ENCODE measurements at places on chromosomes 5 and 9. TPM values are rescaled to one million over a fixed set of nuclear protein-coding genes. Genes with fewer than 3 reads are reported as not detected.

PCA3 gene
- 0.81 TPM for total RNA-seq

- no peak for DNase-seq
Measured at GRCh38 chr5:53568871-53569270, 8.4 kb downstream of the NDUFS4 start.

- DNase-seq: no peak
Measured at GRCh38 chr5:90866333-90866732, 307.7 kb downstream of the ADGRV1 start.

MZB1 gene
- 3.9 TPM for total RNA-seq

HEXB gene
- total RNA-seq: 172 TPM

GRCh38 chr5:126133424-126133823 lies 289.8 kb upstream of the GRAMD2B start:
- DNase-seq: no peak

GRCh38 chr9:4984171-4984620 lies 876 bp upstream of the JAK2 start:
- no peak for DNase-seq

ZDHHC11B gene
- 5.9 TPM for total RNA-seq

DNA sequence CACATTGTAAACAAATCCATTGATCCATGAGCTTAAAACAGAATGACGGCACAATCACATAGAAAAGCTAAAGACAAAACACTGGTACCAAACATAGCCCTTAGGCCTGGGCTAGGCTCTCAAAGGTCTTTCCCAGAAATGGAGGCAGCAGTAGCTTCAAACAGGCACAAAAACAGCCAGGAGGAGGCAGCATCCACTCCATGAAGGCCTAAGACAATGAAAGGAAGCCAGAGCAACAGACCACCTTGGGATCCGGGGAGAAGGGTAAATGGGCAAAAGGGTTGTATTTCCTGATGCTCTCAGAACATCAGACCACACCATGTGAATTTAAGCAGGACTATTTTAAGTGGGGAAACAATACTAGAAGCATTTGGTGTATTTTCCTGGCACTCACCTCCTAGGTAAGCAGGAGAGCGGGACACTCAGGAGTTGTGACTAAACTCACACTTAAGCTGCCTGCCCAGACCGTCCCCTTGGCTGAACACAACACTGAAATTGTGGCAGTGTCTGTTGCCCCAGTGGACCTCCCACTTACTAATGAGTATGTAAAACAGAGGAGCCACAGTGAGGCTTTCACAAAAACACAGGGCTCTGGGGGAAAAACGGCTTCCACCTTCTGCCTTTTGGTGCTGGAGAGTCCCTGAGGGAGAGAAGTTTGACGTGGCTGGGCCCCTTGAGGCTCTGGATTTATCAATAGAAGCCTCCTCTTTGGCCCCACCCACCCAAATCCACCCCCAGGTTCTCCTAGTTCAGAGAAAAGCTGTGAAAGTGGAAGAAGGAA lies 11.9 kb downstream of the GNPDA1 start:
- DNase-seq: no peak

GRCh38 chr5:76408104-76408654 lies 5.1 kb downstream of the IQGAP2 start:
- no peak for DNase-seq

FCN2 gene
- total RNA-seq: not detected

TRPM3 gene
- 5.7 TPM for total RNA-seq

GRCh38 chr5:160837749-160838593 lies 14.0 kb downstream of the ATP10B start:
- DNase-seq: no peak

CDKN2B-AS1 gene
- total RNA-seq: 1.2 TPM

DNA sequence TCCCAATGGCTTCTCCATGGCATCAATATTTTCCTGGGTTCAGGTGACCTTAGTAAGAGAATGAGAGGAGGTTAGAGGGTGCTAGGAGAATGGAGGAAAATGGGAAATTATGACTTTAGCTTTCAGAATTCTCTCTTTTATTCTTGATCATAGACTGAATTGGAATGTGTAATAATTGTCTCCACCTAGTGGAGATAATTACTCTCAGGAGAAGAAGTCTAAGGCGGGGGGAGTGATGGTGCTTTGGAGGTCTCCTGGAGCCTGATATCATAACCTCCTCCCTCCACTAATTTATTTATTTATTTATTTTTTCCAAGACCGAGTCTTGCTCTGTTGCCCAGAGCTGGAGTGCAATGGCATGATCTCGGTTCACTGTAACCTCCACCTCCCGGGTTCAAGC lies 221.3 kb downstream of the GRIA1 start:
- DNase-seq: no peak

SEMA4D gene
- 24.7 TPM for total RNA-seq

OR1J2 gene
- total RNA-seq: not detected

DNA sequence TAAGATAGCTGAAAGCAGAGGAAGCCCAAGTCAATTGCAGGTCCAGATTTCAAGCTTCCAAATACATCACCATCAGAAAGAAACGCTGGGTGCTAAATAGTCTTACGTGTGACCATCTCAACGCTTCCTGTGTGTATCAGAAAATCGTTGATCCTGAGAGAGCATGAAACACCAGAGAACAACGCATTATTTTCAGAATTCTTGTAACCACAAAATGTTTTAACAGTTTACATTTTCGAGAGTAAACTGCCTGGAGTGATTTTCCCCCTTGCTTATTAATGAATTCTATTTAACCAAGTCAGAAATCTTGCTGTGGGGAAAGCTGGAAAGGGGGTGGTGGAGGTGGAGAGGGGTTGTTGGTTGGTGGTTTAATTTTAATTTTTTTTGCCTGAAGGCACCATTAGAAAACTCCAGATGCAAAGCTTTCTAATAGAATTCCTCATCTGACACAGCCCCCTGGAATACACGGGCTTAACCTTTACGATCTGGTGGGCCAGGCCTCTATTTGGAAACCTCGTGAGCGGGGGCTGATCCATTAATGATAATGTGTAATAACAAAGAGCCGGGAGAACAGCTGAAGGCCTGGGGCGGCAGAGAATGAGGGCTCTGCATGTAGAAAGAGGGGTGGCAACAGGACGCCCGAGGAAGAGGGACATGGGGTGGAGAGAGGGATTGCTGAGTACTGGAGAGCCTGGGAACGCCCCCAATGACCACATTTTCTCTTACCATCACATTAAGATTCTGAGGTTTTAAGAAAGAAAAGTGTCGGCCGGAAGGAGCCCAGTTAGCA lies 124.5 kb upstream of the NFIB start:
- DNase-seq: no peak

DNA sequence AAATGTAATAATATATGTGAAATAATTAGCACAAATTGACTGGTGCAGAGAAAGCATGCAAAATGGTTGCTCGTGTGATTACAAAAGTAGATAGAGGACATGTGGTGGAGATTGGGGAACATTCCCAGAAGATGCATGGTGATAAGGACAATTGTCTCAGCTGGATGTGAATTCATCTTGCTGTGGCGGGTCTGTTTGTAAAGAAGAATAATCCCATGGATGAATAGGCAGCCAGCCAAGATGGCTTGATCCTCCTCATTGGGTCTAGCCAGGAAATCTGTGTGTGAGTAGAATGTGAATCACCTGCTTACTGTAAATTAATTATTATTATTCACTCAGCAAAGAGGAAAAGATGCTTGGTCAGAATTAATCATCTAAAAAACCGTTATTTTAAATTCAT lies 12.6 kb upstream of the DPYSL3 start:
- DNase-seq: no peak

SLC36A2 gene
- not detected for total RNA-seq

DNA sequence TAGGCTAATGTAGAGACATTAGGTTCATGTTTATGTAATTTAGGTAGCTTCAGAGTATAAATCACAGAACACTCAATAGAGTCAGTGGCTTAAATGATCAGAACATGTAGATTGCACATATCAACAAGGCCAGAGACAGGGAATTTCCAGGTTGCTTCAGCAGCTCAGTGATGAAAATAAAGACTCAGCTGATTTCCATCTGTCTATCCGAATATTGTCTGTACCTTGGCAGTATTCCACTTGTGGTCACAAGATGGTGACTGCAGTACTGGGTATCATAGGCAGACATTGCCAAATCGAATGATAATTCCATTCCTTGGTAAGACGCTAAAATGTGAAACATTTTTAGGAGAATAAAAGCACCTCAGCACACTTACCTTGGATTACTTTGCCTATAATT lies 702.2 kb downstream of the MAT2B start:
- no peak for DNase-seq

GRCh38 chr5:150120617-150121447 lies 34.5 kb upstream of the CSF1R start:
- DNase-seq: peak; percentile 55

- DNase-seq: no peak
Measured at GRCh38 chr9:108416324-108416723, 439.5 kb downstream of the ACTL7B start.

- no peak for DNase-seq
Measured at GRCh38 chr9:78101247-78101646, 69.6 kb upstream of the GNAQ start.

- no peak for DNase-seq
Measured at GRCh38 chr5:13566871-13567339, 377.6 kb downstream of the DNAH5 start.

IL3 gene
- total RNA-seq: not detected

DNA sequence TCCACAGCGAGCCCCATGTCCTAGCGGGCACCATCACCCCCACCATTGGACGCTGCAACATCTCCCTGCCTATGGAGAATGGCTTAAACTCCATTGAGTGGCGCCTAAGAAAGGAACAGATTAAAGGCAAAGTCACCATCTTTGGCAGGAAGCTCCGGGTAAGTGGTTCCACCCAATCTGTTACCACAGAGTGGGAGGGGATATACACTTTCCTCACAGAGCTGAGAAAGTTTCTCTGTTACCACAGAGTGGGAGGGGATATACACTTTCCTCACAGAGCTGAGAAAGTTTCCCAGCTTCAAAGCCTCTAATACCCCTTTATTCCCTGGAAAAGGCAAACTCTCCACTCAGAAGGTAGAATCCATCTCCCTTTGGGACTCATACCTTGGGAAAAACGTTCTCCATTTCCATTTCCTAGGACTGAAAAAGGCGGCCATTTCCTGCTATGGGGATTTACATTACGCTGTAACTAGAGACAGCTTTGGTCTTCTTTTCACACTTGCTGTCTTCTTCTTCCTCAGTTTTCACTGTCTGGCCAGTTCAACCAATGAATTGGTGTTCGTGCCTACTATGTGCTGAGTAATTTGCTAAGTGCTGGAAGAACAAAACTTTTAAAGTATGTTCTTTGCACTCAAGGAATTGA lies 63.4 kb upstream of the WWC1 start:
- no peak for DNase-seq

- DNase-seq: no peak
Measured at GRCh38 chr9:92392690-92393089, 11.7 kb downstream of the OGN start.

DNA sequence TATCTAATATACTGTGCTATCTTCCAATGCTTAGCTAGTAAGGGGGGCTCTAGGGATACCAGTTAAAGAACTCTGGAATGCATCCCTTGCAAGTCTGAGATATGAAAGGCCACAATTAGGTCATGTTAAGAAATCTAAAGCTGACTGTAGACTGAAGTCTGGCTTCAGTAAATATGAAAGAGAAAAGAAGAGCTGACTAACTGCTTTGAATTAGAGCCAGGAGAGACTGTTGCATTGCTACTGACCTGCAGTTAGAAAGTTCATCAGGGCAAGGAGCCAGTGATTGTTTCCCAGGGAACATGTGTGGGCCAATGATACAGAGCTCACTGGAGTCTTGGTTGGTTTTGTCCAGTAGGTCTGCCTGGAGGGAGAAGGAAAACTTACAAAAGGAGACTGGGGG lies 472.1 kb upstream of the TNC start:
- DNase-seq: no peak

- DNase-seq: no peak
Measured at GRCh38 chr5:63097286-63097685, 518.7 kb downstream of the LRRC70 start.

DNA sequence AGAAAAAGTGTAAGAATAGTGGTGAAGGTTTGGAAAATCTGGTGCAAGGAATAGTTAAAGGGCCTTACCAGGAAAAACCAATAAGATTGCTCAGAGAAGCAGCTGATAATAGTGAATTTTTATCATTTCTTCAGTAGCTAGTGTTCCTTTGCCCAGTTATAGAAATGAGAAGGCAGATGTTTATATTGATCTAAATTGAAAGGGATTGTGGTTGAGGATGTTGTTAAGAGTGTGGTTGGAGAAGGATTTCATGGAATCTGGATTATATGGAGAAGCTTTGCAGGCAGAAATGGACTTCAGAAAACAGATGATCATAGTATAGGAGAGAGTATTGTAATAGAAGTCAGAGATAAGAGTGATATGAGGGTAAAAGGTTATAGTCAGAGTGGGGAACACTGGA lies 102.6 kb downstream of the XRCC4 start:
- no peak for DNase-seq

DNA sequence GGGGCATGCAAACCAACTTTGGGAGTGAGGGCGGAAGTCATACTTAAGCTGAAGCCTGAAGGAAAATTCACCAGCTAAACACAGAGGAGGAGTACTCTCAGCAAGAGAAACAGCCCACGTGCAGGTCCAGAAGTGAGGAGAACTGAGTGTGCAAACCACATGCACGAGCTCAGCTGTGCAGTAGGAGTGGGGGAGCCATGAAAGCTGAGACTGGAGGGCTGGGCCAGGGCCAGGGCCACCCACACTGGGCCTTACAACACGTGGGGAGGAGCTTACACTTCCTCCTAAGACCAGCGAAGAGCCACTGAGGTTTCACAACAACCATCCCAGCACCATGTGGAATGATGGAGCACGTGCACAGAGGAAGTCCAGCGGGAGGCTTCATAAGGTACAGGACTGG lies 9.3 kb upstream of the WWC1 start:
- peak; percentile 56 for DNase-seq

- DNase-seq: peak; percentile 86
Measured at GRCh38 chr5:170306381-170306831, 8.8 kb upstream of the LCP2 start.

DNA sequence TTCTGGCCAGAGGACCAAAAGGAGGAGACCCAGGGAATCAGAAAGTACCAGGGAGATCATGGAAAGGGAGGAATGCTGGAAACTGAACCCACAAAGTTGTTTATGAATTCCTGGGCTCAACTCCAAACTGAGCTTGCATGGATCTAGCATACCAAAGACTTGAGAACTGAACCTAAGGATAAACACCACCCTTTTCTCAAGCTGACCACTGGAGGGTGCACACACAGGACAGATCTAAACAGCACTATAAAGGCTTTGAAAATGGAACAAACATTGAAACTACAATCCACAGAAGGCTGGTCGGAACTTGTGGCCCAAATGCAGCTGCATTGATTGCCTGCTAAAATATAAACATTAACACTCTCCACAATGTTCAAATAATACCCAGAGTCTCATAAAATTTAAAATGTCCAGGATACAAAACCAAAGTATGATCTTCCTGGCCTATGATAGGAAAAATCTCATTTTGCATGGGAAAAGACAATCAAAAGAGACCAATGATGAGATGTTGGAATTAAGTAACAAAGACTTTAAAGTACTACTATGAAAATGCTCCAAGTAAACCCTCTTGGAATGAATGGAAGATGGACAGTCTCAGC lies 15.6 kb upstream of the IRF1 start:
- DNase-seq: no peak

WDR5 gene
- total RNA-seq: 15.4 TPM

GRCh38 chr9:116717150-116717549 lies 30.0 kb downstream of the TRIM32 start:
- DNase-seq: no peak
